ENCODE measurements at places on chromosomes 11 and 22.

- no peak for DNase-seq
Measured at GRCh38 chr11:65872586-65873317, at the start of gene EFEMP2. EFEMP2 (minus strand) TSS chr11:65872800; CDS start chr11:65872354, 446 bp downstream.

- no peak for DNase-seq
Measured at GRCh38 chr11:121649798-121650197, 197.0 kb upstream of the SORL1-AS1 start.

DNA sequence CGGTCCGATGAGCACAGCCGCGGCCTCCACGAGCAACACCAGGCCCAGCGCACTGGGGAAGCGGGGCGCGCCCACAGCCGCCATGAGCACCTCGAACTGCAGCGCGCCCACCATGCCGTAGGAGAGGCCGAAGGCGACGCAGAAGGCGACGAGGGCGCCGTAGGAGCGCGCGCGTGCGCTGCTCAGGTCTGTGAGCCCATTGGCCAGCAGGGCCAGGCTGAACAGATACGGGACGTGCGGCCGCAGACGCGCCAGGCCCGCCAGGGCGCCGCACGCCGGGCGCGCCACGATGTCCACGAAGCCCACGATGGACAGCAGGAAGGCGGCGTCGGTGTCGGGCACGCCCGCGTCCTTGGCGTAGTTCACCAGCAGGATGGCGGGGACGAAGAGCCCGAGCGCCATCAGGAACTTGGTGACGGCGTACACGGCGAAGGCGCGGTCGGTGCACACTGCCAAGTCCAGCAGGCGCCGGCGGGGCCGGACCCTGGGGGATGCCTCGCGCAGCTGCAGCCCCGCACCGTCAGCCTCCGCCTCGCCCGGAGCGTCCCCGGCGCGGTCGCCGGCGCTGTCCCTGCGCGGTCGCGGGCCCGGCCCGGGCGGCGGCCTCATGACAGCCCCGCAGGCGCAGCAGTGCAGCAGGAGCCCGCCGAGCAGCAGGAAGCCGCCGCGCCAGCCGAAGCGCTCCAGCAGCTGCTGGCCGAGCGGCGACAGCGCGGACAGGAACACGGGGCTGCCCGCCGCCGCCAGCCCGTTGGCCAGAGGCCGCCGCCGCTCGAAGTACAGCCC, 2.9 kb downstream of the SLC16A8 start:
- DNase-seq: no peak

GRCh38 chr11:35624781-35625180, 6.5 kb downstream of the FJX1 start:
- DNase-seq: no peak

Measured in CD4-positive, alpha-beta T cell treated with Interleukin-4 for 4 hours (primary cell).